ENCODE measurements at places on chromosomes 3 and 15.
A peak's percentile ranks its signal among the peaks of the same experiment; 100 is the strongest.

DNA sequence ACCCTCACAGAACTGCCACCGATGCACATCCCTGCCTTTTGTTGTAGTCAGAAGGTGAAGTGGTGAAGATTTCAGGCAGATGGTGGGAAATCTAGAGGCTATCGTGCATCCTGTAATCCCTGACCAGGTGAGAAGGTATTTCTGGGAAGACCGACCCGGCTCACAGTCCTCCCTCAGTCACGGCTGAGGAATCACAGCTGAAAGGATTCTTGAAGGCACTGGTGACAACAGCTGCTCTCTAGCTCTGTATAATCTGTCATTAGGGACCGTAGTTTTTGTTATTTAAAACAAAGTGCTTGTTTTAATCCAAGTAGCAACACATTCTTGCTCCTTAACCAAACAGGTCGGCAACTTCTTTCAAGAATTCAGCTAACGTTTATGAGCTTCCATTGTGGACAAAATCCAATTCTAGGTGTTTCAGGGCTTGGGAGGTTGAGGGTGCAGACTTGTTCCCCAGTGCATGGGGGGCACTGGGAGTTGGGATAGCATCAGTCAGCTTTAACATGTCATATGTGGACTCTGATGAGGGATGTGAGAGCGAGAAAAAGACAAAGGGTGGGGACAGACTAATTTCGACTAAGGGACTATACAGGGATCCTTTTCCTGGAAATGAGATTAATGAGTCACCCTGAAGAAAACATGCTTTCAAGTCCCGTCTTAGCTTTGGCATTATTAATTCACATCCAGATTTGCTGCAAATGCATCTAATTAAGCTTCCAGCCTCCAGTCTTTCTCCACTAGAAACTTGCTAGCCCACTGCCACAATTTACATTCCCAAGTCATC lies 141.0 kb upstream of the RASGRP1 start:
- peak; percentile 51 for DNase-seq

DNA sequence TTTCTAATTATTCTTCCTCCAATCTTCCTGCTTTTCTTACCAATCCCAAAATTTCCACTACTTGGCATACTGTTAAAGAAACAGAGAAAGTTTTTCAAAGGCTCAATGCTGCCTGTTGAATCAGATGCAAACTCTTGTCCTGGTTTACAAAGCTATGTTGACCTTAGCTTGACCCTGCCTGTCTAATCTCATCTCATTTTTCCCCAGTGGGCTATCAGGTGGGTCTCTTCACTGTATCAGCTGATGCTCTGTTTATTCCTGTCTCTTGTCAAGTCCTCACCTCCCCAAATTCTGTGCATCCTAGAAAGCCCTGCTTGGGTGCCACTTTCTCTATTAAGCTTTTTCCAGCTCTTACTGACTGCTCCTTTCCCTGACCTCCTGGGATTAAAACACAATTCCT lies 18.2 kb downstream of the NFKBIZ start:
- DNase-seq, result no peak

DNA sequence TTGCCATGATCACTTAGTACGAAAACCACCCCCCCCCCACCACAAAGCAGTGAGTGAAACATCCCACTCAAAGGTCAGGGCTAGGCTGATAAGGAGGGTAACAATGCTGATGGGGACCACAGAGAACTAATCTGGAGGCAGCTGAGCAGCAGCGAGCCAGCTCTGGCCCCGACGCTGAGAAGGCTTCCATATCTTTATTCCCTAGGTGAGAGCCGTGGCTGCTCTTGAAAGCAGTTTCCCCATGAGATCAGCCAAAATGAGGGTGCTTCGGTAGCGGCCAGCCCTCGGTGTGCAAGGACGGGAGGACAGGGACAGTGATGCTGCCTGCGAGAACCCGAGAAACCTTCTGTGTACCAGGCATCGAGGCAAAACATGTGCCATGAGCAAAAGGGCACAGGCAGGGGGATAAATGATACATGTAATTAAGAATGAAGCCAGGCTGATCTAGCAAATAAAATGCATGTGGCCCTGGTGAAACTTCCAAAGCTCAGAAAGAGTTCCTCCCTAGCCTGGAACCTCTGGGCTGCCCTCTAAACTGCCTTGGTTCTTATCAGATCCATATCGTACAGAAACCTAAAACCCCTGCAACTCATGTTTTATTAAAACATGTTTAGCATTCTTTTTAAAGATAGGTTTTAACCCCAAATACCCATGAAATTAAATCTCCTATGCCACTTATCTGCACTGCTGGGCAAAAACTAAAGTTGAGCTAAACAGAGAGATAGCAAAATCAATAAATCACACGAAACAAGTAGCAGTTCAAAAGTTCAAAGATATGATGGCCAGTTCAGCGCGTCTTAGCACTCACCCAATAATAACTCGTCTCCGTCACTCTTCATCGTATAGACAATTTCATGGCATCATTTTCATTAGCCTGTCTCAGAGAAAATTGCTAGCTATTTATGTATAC lies 337.3 kb downstream of the FOXP1 start:
- no peak for DNase-seq

- no peak for DNase-seq
Observed at GRCh38 chr3:14725564-14726440, 50.9 kb downstream of the C3orf20 start.

DNA sequence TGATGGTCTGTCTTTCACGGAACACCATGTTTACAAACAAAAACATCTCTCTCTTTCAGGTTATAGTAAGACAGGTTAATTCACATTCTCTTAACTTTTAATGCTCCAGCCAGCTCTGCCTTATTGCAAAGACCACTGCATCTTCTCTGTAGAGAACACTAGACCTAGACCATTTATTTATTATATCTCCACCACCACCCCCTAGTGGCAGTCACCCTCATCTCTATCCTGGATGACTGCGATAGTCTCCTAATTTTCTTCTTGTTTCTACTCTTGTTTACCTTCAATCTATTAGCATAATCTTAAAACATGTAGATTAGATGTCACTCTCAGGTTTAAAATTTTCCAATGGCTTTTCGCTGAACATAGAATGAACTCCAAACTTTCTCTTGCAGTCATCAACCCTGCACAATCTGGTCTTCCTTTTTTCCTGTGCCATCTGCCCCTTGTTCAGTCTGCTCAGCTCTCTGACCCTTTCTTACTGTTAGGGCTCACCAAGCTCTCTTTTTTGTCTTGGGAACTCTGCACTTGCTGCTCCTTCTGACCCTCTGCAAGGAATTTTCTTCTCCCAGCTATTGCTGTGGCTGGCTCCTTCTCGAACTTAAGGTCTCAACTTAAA lies 155.6 kb downstream of the SQOR start:
- peak; percentile 2 for DNase-seq

DNA sequence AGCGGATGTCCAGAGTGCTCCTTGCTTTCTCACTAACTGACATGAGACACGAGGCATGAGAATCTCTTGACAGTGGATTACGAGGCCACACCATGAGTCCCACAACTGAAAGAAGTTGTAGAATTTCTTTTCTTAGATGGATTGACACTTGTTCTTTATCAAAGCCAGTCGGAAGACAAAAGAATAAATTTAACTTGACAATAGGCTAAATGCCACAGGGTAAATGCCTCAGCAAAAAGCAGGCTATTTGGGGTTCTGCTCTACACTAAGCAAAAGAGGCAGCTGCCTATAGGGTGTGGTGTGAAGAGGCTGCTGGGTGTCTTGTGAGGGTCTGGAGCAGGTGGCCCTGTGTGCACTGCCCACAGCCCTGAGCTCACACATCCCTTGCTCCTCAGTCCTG lies 135.1 kb upstream of the SEMA6D start:
- DNase-seq, result no peak

DNA sequence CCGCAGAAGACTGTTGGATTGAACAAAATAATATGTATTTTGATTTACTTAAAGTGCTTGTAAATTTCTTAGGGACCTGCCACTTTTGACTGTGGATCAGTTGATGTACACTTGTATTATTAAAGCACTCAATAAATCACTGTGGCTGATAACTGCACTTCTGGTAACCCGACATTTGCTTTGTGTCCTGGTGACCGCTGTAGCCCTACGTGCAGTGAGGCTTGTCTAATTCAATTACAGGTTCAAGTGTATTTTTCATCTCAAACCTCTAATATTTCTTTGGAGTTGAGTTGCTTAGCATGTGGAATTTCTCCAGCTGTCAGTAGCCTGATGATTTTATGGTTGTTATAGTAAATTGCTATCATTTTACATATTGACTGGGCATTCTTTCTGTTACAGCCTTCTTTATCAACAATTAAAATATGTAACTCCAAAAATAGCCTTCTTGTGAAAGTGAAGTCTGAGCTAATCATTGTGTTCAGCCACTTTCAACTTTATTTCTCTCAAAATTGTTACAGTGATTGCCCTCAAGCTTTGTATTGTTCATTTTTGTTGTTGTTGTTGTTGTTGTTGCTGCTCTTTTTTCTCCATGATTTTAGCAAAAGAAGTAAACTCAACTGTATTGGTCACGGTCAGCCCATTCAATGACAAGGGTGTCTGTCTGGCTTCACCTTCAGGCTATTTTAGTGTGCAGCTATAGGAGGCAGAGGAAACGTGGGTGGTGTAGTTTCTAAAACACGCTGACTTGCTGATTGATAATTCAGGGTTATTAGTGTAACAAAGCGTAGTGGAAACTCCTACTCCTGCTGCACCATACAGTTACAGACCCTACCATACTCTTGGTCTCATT lies 215.1 kb upstream of the UBE2E1 start:
- no peak for DNase-seq

DNA sequence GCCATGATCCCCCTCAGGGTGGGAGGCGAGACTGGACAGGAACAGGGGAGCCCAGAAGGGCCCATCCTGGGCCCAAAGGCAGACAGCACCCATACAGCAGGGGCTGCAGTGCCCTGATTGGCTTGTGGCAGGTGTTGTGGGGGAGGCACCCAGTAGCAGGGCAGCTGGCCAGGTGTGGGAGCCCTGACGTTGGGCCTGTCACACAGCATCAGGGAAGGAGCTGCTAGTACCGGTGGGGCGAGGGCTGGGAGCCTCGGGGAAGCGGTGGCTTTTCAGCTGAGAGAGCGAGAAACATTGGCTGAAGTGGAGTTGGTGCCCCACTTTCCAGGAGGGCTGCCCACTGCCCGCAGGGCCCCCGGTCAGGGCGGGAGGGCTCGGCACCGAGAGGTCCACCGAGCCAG lies 19.7 kb upstream of the CYP11A1 start:
- DNase-seq, result no peak

DNA sequence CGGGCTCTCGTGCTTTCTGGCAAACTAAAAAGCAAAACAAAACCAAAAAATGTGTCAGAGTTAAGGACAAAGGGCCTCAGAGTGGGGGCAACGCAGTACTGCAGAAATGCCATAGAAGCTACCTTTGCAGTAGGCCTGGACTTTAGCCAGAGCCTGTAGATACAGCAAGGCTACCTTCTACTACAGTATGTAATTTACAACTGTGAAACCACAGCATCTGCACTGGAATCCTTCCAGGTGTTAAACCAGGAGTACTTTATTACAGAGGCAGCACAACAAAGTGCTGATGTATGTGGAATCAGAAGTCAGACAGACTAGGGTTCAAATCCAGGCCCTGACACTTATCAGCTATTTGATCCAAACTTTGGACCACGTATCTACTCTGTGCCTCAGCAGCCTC lies 34.9 kb downstream of the RUBCN start:
- no peak for DNase-seq

- DNase-seq, result no peak
Observed at GRCh38 chr3:31081018-31081662, 186.7 kb upstream of the GADL1 start.

GRCh38 chr15:97383516-97383915 lies 577.0 kb upstream of the ARRDC4 start:
- no peak for DNase-seq

GRCh38 chr3:120615847-120616609 lies 19.9 kb downstream of the NDUFB4 start:
- DNase-seq, result peak; percentile 89

DNA sequence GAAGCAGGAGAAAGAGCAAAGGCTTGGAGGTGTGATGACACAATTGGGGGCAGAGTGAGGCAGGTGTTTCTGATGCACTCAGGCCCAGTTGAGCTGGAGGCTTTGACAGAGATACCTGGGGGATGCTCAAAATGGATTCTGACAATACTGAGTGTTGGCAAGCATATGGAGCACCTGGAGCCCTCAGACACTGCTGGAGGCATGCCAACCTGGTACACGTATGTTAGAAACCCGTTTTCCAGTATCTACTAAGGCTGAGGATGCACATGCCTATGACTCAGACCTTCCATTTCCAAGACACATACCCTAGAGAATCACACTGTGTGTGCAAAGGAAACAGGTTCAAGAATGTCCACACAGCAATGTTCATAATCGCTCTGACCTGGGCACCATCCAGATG lies 58.7 kb downstream of the WNT7A start:
- no peak for DNase-seq

DNA sequence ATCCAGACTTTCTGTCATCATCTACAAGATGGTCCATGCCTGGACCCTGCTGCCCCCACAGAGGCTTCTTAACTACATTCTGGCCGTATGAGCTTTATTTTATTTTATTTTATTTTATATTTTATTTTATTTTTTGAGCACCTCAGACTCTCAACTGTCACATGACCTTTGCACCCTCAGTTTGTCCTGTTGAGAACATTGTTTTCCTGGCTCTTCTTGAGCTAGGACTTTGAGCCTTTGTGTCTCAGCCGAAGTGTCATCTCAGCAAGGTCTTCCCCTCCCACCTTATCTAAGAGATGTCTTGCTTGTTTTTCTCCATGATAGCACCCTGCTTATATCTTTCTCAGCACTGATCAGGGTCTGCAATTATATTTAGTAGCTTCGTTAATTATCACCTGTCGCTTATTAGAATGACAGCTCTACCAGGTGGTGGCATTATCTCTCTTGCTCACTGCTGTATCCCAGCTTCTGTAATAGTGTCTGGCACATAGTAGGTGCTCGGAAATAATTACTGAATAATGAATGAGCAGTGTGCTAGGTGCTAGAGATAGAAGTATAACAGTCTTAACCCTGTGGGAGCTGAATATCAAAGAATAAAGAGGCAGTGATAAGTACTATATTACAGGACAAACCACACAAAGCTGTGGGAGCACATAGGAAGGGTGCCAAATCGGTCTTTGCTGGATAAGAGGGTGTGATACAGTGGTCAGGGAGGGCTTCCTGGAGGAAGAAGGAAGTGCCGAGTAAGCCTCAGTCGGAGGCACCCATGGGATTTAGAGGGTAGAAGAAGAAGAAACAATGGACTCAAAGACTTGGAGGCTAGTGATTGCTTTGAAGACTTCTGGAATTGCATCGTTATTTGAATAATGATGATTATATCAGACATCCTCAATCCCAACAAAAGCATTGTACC lies 136.2 kb downstream of the ITPR1 start:
- no peak for DNase-seq

- DNase-seq, result peak; percentile 97
Observed at GRCh38 chr3:156535162-156535627, 19.7 kb downstream of the SSR3 start.

- peak; percentile 20 for DNase-seq
Observed at GRCh38 chr15:71375934-71376333, 260.7 kb downstream of the THSD4 start.

GRCh38 chr3:3031326-3031725 lies 78.8 kb downstream of the IL5RA start:
- peak; percentile 6 for DNase-seq

DNA sequence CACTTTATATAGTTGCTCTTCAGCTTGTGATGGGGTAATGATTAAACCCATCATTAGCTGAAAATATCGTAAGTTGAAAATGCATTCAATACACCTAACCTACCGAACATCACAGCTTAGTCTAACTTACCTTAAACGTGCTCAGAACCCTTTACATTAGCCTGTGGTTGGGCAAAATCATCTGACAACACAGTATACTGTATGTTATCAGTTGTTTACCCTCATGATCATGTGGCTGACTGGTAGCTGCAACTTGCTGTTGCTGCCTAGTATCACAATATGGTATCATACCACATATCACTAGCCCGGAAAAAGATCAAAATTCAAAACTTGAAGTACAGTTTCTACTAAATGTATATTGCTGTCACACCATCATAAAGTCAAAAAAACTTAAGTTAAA lies 9.5 kb downstream of the ZNF280D start:
- no peak for DNase-seq

All from fibroblast of skin of right biceps (primary cell).